Esophagus muscularis mucosa (tissue), 4 donors: ENCODE measurements at places on chromosomes 5 and 9. TPM values are rescaled to one million over a fixed set of nuclear protein-coding genes. Genes with fewer than 3 reads are reported as not detected.
A peak's percentile ranks its signal among the peaks of the same experiment; 100 is the strongest.

- H3K4me3 ChIP-seq: peak overlapping the region; percentile 26
- H3K36me3 ChIP-seq: no peaks in the 10 kb centered on the region
- no peaks in the 10 kb centered on the region for H3K27me3 ChIP-seq
- peaks cover 2% of the 10 kb centered on the region for H3K4me1 ChIP-seq
Measured at GRCh38 chr9:15135164-15135792, 171.7 kb downstream of the TTC39B start.

GRCh38 chr9:87668722-87669121, 57.2 kb upstream of the CTSL start:
- no peak overlapping the region for H3K4me3 ChIP-seq
- H3K27me3 ChIP-seq: no peaks in the 10 kb centered on the region
- no peak overlapping the region for H3K27ac ChIP-seq
- no peaks in the 10 kb centered on the region for H3K4me1 ChIP-seq

DNA sequence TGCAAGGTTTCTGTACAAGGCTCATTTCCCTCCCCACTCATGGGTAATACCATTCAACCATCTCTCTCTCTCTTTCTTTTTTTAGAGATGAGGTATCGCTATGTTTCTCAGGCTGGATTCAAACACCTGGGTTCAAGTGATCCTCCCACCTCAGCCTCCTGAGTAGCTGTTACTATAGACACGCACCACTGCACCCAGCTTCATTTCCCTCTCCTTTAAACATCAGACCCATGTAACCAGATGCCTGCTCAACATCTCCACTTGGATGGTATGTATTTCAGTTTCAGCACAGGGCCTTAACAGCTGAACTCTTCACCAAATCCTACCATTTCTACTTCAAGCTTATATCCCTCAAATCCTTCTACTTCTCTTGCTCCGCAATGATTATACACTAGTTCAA, 117.4 kb downstream of the SSBP2 start:
- no peak for DNase-seq
- H3K27me3 ChIP-seq: no peaks in the 10 kb centered on the region
- no peak overlapping the region for H3K4me3 ChIP-seq
- H3K4me1 ChIP-seq: no peaks in the 10 kb centered on the region
- no peaks in the 10 kb centered on the region for H3K36me3 ChIP-seq

GRCh38 chr9:98873526-98873925, 66.1 kb downstream of the GALNT12 start:
- H3K4me3 ChIP-seq: no peak overlapping the region
- no peaks in the 10 kb centered on the region for H3K36me3 ChIP-seq
- no peak for DNase-seq
- peaks cover 19% of the 10 kb centered on the region for H3K4me1 ChIP-seq

GRCh38 chr9:134263596-134263995, 62.7 kb upstream of the RXRA start:
- H3K4me3 ChIP-seq: no peak overlapping the region
- no peaks in the 10 kb centered on the region for H3K36me3 ChIP-seq
- H3K27me3 ChIP-seq: no peaks in the 10 kb centered on the region
- H3K4me1 ChIP-seq: peaks cover 19% of the 10 kb centered on the region
- no peak overlapping the region for H3K27ac ChIP-seq

DNA sequence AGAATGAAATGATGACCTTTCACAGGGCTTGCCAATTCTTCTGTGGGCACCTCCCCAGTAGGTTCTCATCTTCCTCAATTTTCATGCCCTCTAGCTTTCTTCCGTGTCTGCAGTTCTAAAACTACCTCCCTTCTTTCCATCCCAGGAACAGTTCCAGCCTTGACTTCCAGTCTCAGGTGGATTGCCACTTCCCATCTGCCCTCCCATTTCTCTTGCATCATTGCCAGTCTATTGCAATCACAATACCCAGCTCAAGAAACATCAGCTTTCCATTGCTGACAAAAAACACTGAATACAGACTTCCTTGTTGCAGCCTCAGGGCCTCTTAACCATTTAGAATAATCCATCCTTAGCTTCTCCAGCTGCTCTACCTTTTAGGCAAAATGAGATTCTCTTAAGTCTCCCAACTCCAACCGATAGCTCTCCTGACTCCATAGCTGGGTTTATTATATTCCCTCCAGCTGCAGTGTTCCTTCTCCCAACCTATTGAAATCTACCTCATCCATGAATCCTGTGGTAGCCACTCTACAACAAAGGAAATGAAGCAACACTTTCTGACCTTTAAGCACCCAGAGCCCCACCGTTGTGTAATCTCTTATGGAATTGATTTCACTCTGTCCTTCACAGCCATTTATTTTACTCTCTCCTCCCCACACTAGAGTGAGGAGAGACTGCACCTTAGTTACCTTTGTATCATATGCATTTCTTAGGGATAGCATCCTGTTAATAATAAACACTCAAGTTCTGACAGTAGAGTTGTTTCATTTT, 75.6 kb upstream of the PCA3 start:
- no peaks in the 10 kb centered on the region for H3K27me3 ChIP-seq
- peaks cover 62% of the 10 kb centered on the region for H3K4me1 ChIP-seq
- H3K36me3 ChIP-seq: no peaks in the 10 kb centered on the region
- H3K4me3 ChIP-seq: no peak overlapping the region

DNA sequence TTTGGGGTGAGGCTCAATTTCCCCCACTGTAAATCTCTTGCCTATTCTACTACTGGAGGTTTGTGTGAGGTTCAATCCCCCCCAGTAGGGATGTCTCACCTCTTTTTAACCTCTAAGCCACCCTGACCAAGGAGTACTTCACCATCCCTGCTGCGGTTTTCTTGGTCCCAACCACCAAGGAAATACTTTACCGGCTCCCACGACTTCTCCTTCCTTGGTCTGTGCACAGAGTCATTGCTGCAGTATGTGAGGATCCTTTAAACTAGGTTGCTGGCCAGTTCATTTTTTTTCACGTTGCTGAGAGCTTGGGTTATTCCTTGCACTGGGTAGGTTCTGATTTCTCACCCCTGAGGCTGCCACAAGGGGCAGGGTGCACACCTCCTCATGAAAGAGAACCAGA, 22.5 kb upstream of the HMGCS1 start:
- H3K27ac ChIP-seq: no peak overlapping the region
- H3K36me3 ChIP-seq: no peaks in the 10 kb centered on the region
- no peaks in the 10 kb centered on the region for H3K27me3 ChIP-seq
- DNase-seq: no peak

Gene HRCT1
- total RNA-seq: 53.0 TPM
